Stimulated activated CD4-positive, alpha-beta T cell treated with anti-CD3 and anti-CD28 coated beads, Interleukin-4, amount 100 ng/mL, for 24 hours (primary cell): ENCODE measurements at places on chromosomes 3 and 15.

- DNase-seq, result no peak
These were observed 3.9 kb upstream of the CSK start for GRCh38 chr15:74777769-74778598.

GRCh38 chr3:156974931-156975330 lies 148.8 kb downstream of the LEKR1 start:
- DNase-seq, result no peak

GRCh38 chr3:13013994-13014754 lies 59.1 kb downstream of the IQSEC1 start:
- peak; percentile 65 for DNase-seq

- no peak for DNase-seq
These were observed 7.5 kb upstream of the ALAS1 start for GRCh38 chr3:52190294-52191074.

DNA sequence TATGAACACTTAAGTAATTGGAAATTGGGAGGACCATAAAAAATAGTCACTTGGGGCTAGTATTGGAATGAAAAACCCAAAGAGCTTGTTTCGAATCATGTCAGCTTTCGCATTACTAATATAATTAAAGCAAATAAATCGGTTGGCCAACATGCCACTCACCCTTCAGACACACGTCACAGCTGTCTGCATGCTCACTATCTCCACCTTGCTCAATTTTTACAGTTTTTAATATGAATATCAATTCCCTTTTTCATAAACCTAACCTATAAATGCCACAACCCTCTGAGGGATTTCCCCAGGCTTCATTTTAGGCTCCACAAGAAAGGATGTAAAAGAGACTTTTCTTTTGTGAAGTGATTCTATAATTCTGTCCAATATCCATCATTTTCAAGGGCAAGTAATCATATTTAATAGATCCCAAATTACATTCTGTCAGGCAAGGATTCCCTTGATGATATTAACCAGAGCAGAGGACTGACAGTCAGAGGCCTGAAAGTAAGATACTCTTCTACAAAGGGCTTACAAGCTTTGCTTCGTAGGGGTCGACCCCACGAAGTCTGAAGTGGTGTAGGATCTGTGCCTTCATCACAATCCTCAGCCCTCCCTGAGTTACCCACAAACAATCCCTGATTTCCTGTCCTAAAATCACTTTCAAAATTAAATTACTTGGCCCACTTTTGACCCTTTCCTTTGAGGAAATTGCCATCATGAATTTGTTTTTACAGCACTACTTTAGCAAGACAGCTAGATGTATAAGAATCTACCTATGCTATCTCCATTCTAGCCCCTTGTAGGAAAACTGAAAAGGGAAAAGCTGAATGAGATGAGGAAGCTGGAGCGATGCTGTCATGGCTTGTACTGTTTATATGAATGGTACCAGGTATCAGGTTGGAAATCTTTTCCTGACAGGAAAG lies 44.5 kb downstream of the NANOGP8 start:
- DNase-seq, result no peak

- no peak for DNase-seq
These were observed 75.0 kb downstream of the NR2E3 start for GRCh38 chr15:71885390-71885789.

DNA sequence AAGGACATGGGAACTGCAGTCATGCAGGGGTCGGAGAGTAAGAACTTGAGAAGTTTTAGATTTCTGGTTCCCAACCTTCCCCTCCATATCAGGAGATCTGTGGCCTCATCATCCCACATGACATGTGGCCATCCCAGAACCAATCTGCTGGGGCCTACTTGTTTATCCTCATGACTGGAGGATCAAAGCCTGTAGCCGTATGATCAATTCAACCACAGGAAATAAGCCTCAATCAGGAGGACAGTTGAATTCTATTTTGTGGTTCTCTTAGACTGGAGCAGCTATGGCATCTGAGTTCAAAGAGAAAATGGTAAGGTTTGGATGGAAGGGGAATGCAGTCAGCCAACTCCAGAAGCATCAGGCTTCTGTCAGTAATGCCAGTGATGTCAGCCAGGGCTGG lies 57.2 kb downstream of the IL16 start:
- no peak for DNase-seq

GRCh38 chr3:131386429-131387165 lies 5.0 kb downstream of the NUDT16 start:
- DNase-seq, result no peak

GRCh38 chr3:99467420-99467819 lies 171.0 kb upstream of the COL8A1 start:
- no peak for DNase-seq

DNA sequence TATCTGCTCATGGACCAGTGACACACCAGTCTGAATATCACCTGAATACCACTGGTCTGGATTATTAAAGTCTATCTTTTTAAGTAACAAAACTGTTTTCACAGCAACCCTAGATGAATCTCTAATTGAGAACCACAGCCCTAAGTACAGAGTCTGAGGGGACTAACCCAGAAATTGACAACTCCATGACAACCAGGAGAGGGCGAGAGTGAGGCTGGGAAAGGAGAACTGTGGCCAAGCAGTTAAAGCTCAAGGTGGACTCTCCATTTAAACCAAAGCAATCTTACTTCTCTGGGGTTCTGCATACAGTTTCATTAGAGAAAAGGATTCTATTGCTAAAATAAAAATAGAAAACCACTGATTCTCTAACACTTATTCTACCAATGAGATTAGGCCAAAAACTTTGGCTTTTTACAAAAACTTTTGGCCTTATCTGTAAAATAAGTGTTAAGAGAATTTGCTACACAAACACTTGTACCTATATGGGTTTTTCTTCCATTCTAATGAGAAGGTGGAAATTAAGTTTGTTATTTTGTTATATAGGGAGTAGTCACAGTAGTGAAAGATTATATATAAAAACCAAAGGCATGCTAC lies 11.4 kb downstream of the NEK10 start:
- peak; percentile 63 for DNase-seq

GRCh38 chr3:139252719-139253118 lies 91.1 kb upstream of the MRPS22 start:
- DNase-seq, result no peak

GRCh38 chr3:36904641-36905040 lies 40.2 kb downstream of the TRANK1 start:
- DNase-seq, result no peak

- DNase-seq, result no peak
These were observed 109.3 kb downstream of the C3orf38 start for GRCh38 chr3:88259045-88259444.

GRCh38 chr3:16511681-16512434 lies 1.6 kb downstream of the RFTN1 start:
- peak; percentile 83 for DNase-seq

- DNase-seq, result peak; percentile 39
These were observed 154.5 kb downstream of the FOXP1 start for GRCh38 chr3:71428841-71429596.
